ENCODE measurements at places on chromosomes 7 and 10.

GRCh38 chr10:2202401-2202800 lies 465.1 kb upstream of the ADARB2 start:
- DNase-seq: no peak

DNA sequence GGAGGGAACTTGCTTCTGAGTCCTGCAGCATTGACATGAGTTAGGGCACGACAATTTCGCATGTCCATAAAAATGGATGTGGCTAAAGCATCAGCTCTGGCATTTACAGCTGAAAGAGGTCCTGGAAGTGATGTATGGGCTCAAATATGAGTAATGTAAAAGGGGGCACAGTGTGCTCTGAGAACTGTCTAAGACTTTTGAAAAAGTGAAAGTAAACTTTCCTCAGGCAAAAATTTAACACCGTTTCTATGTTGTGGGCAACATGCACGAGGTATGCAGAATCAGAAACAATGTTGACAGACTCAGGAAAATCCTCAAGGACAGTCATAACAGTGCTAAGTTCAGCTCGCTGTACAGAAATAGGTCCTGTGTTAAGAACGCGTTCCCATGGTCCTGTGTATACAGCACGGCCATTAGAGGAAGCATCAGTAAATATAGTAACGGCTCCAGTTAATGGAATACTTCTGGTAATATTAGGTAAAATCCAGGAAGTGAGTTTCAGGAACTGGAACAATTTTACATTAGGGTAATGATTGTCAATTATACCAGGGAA lies 37.9 kb upstream of the AKR1C2 start:
- no peak for DNase-seq

GRCh38 chr10:23754941-23755340 lies 316.1 kb downstream of the OTUD1 start:
- DNase-seq: no peak

DNA sequence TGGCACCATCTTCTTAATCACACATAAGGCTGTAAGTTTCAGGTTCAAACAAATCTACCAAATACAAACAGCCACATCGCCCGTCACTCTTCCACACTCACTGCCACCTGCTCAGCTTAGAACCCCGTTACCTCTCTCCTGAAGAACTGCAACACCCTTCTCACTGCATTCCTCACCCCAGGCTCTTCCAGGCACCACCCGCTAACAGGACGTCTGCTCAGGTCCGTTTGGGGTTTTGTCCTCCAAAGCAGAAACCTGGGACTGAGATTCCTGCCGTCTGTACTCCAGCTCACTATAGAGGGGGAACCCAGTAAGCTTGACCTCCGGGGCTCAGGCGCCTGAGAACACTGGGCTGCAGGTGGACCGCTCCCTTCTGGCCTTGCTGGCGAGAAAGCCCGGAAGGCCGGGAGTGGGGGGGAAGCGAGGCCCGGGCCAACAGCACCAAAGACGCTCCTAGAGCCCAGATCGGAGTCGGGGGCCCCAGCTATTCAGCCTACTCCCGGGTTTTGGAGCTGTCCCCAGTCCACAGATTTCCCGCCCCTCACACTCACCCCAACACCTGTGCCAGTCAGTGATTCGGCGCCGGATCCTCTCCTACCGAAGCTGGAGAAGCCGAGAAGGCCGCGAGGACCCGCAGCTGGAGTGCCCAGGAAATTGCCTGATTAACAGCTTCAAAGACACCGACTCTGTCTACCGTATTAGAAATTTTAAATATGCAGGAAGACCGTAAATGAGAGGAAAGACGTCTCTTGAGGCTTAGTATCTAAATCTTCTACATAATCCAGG lies at the start of gene AP3M1:
Gene AP3M1 (minus strand): TSS at position 625 of the 786 bp plus-strand sequence. CDS start 12,449 bp downstream, outside the sequence.
- DNase-seq: no peak

Measured in adipocyte (in vitro differentiated cells).